ENCODE measurements at places on chromosomes 16 and 17. TPM values are rescaled to one million over a fixed set of nuclear protein-coding genes. Genes with fewer than 3 reads are reported as not detected.
A peak's percentile ranks its signal among the peaks of the same experiment; 100 is the strongest.

DNA sequence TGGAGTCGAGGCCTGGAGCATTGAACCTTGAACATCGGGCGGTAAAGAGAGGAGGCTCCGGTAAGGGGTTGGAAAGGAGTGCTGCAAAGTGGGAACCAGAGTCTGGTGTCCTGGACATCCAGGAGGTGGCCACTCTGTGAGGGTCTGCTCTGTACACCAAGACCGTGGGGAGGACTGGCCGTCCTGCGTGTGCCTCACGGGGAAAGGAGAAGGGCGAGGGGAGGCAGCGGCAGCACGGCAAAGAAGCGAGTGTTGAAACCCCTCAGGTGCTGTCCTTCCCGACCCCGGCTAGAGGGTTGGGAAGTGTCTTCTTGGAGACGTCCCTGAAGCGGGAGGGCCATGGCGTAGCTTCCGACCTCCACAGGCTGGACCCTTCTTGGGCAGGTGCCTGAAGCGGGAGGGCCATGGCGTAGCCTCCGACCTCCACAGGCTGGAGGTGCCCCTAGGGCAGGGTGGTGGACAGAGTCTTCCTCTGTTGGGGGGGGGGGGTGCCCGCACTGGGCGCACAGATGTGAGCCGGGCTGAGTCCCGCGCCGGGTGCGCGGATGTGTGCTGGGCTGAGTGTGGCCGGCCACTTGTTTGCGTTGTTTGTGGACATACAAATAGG, 42.0 kb downstream of the FOXK2 start:
- peaks cover 14% of the 10 kb centered on the region for H3K36me3 ChIP-seq
- peaks cover 49% of the 10 kb centered on the region for H3K4me1 ChIP-seq
- H3K27ac ChIP-seq: no peak overlapping the region
- DNase-seq: no peak
- H3K27me3 ChIP-seq: no peaks in the 10 kb centered on the region

DNA sequence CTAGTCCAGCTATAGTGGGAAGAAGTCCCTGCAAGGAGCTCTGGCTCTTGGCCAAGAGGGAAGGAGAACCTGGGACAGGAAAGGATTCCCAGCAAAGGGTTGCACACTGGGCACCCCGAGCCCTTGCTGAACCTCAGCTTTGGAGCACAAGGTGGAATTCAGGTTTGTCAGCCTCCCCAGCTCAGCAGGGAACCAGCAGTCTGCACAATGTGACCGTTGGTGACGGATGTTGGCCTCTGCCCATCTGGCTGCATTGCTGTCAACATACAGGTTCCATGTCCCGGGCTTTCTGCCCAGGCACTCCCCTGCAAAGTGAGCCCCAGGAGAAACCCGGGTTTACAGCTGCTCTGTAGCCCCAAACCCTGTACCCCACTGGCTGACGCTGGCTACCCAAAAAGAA, 6.7 kb downstream of the RPRML start:
- no peaks in the 10 kb centered on the region for H3K4me1 ChIP-seq
- peaks cover 3% of the 10 kb centered on the region for H3K27me3 ChIP-seq
- H3K27ac ChIP-seq: no peak overlapping the region
- H3K4me3 ChIP-seq: no peak overlapping the region
- DNase-seq: no peak

- no peaks in the 10 kb centered on the region for H3K36me3 ChIP-seq
- H3K4me1 ChIP-seq: no peaks in the 10 kb centered on the region
- DNase-seq: no peak
Observed at GRCh38 chr17:35515027-35515426, 22.5 kb downstream of the SLFN12L start.

The HP gene
- polyA plus RNA-seq: 4.3 TPM

- peak overlapping the region; percentile 55 for H3K4me3 ChIP-seq
- DNase-seq: no peak
- peaks cover 19% of the 10 kb centered on the region for H3K4me1 ChIP-seq
Observed at GRCh38 chr17:49496867-49497147, 1.7 kb downstream of the NGFR start.

DNA sequence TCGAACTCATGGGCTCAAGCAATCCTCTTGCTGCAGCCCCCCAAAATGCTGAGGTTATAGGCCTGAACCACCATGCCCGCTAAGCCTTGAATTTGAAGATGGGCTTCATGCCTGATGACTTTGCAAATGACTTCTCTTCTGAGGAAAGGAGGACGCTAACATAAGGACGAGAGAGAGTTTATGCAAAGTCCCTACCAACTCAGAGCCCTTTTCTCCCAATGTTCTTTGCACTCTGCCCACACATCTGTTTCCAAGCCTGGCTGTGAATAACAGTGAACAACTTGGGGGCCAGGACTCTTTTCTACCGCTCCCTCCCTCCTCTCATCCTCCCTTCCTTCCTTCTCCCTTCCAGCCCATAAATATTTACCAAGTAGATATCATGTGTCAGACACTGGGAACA, 8.5 kb upstream of the NPIPB2 start:
- no peak overlapping the region for H3K27ac ChIP-seq
- no peaks in the 10 kb centered on the region for H3K27me3 ChIP-seq
- H3K36me3 ChIP-seq: no peaks in the 10 kb centered on the region
- no peak for DNase-seq
- no peak overlapping the region for H3K4me3 ChIP-seq

The GCGR gene
- not detected for polyA plus RNA-seq

GRCh38 chr17:29731589-29731929, 108.8 kb upstream of the CORO6 start:
- peaks cover 13% of the 10 kb centered on the region for H3K4me1 ChIP-seq
- H3K4me3 ChIP-seq: no peak overlapping the region
- no peaks in the 10 kb centered on the region for H3K27me3 ChIP-seq

DNA sequence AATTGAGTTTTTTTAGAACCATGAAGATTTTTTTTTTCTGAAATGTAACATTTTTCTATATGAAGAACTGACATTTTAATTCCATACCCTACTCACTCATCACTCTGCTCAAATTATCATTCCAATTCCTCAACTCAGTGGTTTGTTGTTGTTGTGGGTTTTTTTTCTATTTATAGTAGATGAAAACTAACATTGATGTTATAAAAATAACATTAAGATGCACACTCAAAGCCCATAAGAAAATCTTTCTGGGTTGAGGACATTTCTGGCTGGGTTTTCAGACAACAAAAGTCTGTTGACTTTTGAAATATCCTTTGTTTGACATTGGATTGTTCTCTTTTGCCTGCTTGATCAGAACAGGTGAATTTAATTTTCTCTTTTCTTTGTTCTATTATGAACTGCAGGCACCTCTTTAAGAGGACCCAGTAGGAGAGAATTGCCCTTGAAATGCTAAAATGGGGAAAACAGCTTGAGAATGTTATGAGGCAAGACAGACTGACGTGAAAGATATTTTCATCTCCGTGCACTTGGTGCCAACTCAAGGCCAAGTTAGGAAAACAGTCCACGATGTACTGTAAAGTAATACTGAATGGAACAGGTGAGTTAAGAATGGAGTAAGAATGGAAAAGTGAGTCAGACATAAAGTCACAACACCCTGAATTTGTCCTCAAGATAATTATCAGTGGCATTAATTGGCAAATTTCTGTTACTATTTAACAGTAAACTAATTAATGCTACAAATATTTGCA, 16.1 kb upstream of the ABCA5 start:
- no peaks in the 10 kb centered on the region for H3K27me3 ChIP-seq
- H3K4me1 ChIP-seq: no peaks in the 10 kb centered on the region
- DNase-seq: no peak
- H3K27ac ChIP-seq: no peak overlapping the region

GRCh38 chr16:59260892-59261291, 526.8 kb upstream of the GOT2 start:
- no peaks in the 10 kb centered on the region for H3K4me1 ChIP-seq
- DNase-seq: no peak
- H3K27ac ChIP-seq: no peak overlapping the region
- H3K4me3 ChIP-seq: no peak overlapping the region
- no peaks in the 10 kb centered on the region for H3K36me3 ChIP-seq

DNA sequence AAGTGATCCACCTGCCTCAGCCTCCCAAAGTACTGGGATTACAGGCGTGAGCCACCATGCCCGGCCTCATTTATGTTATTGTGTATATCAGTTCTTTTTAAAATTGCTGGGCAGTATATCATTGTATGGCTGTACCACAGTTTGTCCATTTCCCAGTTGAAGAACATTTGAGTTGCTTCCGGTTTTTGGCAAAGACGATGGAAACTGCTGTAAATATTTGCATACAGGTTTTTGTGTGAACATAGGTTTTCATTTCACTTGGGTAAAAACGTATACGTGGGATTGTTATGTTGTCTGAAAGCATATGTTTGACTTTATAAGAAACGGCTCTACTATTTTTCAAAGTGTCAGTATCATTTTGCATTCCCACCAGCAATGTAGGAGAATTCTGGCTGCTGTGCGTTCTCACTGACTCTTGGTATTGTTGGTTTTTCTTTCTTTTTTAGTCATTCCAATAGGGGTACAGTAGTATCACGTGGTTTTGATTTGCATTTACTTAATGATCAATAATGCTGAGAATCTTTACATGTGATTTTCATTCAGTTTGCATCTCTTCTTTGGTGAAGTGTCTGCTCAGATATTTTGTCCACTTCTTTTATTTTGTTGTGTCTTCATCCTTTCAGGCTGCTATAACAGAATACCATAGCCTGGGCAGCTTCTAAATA, 63.2 kb upstream of the GOT2 start:
- no peaks in the 10 kb centered on the region for H3K27me3 ChIP-seq
- H3K4me3 ChIP-seq: no peak overlapping the region
- no peaks in the 10 kb centered on the region for H3K4me1 ChIP-seq
- DNase-seq: no peak
- no peak overlapping the region for H3K27ac ChIP-seq

The MYH8 gene
- polyA plus RNA-seq: not detected

The SPATA22 gene
- polyA plus RNA-seq: 0.23 TPM

- no peak overlapping the region for H3K4me3 ChIP-seq
- H3K27ac ChIP-seq: no peak overlapping the region
- H3K4me1 ChIP-seq: no peaks in the 10 kb centered on the region
- H3K36me3 ChIP-seq: no peaks in the 10 kb centered on the region
- no peaks in the 10 kb centered on the region for H3K27me3 ChIP-seq
Observed at GRCh38 chr17:12867726-12868125, 78.4 kb downstream of the ARHGAP44 start.

DNA sequence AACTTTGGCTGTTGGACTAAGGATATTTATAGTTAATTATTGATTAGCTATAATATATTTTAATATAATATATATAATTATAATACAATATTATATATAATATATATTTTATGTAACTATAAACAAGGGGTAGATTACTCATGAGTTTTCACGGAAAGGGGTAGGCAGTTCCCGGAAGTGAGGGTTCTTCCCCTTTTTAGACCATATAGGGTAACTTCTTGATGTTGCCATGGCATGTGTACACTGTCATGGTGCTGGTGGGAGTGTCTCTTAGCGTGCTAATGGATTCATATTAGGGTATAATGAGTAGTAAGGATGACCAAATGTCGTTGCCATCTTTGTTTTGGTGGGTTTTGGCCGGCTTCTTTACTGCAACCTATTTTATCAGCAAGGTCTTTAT, 315.6 kb downstream of the WWOX start:
- no peak for DNase-seq
- H3K4me3 ChIP-seq: no peak overlapping the region
- no peaks in the 10 kb centered on the region for H3K36me3 ChIP-seq

DNA sequence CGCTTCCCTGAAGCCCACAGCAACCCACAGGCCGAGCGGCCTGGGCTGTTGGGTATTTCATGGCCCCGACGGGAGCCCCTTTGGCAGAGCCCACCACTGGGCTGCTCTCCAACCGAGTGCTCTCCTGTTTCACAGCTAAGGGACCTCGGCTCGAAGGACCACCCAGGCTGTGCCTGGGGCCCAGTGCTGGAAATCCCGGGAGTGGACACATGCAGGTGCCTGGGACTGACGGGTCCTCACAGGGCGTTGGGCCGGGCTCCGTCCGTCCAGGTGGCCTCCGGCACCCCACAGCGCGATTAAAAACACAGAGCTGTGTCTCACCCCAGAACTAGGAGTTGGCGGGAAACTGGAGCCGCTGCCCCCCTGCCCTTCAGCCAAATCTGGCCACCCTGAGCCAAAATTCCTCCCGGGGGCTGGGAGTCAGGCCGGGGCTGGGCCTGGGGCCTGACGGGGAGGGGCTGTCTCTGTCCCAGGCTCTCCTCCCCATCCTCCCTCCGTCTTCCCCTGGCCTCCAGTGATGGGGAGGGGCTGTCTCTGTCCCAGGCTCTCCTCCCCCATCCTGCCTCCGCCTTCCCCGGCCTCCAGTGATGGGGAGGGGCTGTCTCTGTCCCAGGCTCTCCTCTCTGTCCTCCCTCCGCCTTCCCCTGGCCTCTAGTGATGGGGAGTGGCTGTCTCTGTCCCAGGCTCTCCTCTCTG, 14.1 kb downstream of the UTS2R start:
- no peak overlapping the region for H3K4me3 ChIP-seq
- peaks cover 27% of the 10 kb centered on the region for H3K4me1 ChIP-seq
- DNase-seq: peak; percentile 55
- peaks cover 4% of the 10 kb centered on the region for H3K27me3 ChIP-seq
- no peak overlapping the region for H3K27ac ChIP-seq
- H3K36me3 ChIP-seq: no peaks in the 10 kb centered on the region

DNA sequence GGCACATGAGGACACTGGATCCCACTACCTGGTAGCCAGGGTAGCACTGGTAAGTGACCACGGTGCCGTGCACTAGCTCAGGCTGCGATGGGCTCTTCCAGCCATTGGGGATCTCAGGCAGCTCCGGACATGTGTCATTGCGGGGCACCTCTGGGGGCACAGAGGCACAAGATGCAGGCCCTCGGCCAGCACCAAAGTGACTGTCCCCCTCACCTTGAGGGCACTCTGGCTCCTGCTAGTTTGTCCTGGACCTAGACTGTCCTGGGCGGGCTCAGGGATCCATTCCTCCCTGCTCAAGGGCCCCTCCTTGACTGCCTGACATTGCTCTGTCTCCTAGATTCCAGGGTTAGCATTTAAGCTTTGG, 6.7 kb upstream of the PHF12 start:
- no peaks in the 10 kb centered on the region for H3K36me3 ChIP-seq
- H3K4me3 ChIP-seq: no peak overlapping the region
- no peak for DNase-seq
- peaks cover 7% of the 10 kb centered on the region for H3K4me1 ChIP-seq
- H3K27me3 ChIP-seq: no peaks in the 10 kb centered on the region

DNA sequence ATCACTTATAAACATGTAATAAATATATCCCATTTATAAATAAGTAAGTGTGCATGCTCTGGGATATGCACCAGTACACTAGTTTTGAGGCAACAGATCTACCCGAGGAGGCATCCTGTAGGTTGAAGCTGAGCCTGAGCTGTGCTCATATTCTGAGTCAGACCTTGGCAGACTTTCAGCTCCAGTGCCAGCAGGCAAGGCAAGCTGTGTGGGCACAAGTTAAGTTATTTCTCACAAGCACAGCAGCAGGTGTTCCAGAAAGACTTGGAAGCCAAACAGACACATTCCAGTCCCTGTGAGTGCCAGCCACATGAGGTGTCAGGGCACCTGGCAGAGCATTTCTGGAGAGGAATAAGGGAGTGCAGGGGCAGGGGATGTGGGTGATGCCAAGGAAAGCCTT, 1.3 kb upstream of the CLEC19A start:
- H3K36me3 ChIP-seq: no peaks in the 10 kb centered on the region
- DNase-seq: peak; percentile 32
- H3K27me3 ChIP-seq: no peaks in the 10 kb centered on the region
- no peak overlapping the region for H3K27ac ChIP-seq
- H3K4me3 ChIP-seq: no peak overlapping the region
- H3K4me1 ChIP-seq: no peaks in the 10 kb centered on the region

The TP53TG3D gene
- polyA plus RNA-seq: 0.12 TPM

GRCh38 chr16:72066747-72067146, 3.7 kb downstream of the HPR start:
- no peak for DNase-seq

All from heart left ventricle (tissue), 16 donors.